ENCODE measurements at places on chromosomes 16 and 17.
A peak's percentile ranks its signal among the peaks of the same experiment; 100 is the strongest.

GRCh38 chr16:67845291-67846062, 1.3 kb upstream of the NUTF2 start:
- DNase-seq, result no peak

- no peak for DNase-seq
Measured at GRCh38 chr17:33809748-33810147, 445.3 kb upstream of the CCL2 start.

DNA sequence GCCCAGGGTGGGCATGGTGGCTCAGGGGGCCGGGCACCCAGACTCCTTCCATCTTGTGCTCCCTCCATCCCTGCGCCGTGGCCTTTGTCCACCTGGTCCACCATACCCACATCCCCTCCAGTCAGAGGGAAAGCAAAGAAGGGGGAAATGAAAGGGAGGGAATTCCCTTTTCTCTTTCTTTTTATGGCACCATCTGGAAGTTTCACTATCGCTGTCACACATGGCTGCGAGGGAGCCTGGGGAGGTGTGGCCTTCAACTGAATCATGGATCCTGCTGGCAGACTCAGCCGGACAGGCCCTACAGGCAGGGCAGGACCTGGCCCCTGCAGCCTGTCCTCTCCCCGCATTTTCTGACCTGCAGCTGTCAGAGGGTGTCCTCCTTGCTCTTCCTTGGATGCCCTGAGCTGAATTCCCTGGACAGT, 6.2 kb downstream of the SLC12A3 start:
- peak; percentile 30 for DNase-seq

DNA sequence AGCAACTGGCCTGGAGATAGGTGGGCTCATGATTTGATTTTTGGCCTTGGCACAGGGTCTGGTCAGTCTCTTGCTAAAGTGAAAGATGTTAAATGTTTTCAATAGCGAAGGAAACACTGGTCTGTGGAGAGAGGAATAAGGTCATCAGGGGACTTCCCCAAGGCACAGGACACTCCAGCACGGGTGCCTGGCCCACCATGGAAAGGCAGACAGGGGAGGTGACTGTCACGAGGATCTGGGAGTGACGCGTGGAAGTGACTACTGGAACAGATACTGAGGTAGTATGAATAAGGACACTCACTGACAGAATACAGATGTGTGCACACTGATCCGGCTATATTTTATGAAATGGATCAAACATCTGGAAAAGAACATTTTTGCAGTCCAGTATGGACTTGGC, 16.7 kb upstream of the ICAM2 start:
- no peak for DNase-seq

DNA sequence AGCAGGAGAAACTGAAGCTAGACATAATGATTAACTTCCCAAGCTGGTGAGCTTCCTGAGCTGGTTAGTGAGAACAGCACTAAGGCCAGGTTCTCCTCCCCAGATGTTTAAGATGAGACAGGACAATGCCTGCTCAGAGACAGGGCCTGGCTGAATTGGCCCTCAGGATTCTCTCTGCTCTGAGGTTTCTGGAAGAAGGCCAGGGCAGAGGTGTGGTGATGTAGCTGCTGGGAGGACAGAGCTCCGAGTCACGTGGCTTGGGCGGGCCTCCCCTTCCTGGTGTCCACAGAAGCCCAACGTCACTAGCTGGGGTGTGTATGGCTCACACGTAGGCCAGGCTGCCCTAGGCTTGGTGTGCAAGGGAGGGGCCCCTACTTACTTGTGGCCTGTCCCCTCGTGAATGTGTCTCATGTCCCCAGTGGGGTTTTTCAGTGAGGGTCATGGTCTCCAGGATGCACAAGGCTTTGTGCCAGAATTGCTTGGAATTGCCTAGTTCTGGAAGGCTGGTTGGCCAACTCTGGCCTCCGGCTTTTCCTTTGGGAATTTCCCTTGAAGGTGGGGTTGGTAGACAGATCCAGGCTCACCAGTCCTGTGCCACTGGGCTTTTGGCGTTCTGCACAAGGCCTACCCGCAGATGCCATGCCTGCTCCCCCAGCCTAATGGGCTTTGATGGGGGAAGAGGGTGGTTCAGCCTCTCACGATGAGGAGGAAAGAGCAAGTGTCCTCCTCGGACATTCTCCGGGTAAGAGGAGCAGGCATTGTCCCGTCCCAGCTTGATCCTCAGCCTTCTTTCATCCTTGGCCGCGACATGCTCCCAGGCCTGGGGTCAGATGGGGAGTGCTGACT, 3.4 kb downstream of the NOD2 start:
- no peak for DNase-seq

DNA sequence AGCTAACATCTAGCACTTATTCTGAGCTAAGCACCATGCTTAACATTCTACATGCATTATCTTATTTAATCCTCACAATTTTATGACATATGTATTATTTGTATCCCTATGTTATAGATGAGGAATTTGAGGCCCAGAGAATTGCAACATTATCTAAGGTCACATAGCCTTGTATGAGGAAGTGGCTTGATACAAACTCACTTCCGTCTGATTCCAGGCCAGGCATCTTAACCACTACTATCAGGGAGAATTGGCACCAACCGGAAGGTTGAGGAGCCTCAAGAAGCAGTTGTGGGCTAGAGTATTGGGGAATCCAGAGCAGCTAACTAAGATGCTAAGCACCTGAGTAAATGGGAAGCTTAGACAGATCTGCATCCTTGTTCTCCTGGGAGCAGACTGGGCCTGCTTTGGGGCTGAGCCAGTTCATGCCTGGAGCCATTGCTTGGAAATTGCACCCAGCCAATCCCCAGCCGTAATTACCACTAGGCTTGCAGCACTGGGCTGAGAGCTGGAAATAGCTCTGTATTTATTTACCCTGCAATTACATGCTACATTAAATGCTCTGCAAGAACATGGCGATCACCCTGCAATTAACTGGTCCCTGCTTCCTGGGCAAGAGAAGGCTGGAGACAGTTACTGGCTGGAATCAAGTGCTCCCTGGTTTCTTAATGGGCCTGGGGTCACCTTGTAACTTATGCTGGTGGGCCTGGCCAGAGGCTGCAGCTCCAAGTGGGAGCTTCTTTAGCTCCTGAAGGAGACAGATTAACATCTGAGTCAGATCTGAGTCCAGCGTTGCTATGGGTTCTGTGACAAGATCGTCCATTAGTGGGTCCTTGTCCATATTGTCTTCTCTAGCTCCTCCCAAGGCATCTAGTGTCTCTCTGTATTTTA, 273.1 kb upstream of the CCL2 start:
- DNase-seq, result no peak

GRCh38 chr17:29962656-29963055, 21.2 kb downstream of the EFCAB5 start:
- DNase-seq, result no peak

DNA sequence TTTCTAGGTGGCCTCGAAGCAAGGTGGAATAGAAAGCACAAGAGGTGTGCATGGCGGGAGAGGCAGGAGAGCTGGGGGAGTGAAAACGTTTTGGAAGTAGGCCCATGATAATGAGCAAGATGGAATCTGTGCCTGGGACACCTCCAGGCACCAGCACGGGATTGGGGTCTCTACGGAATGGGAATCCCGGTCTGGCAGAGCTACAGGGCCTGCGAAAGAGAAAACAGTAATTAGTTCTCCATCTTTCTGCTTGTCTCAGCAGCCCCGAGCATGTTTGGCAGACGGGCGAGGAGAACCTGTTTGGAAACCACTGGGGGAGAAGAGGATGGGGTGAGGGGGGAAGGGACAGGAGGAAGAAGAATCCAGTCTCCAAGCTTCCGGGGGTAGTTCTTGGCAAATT, 258.7 kb downstream of the SOX9 start:
- DNase-seq, result no peak

DNA sequence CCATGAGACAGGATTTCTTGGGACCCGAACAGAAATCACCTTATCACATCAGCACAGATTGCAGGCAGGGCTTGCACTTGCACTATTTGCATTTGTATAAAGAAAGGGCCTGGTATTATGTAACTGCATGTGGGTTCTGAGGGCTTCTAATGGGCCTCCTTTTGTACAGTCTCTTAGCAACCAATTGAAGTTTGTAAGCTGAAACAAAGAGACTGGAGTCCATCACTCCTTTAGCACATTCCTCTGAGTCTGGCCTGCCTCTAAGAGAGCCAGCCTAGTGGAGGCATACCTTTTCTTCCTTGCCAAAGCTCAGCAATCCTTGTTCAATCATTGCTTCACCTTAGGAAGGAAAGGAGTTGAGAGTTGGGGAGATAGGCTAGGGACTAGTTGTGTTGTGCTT, 387.1 kb downstream of the XYLT1 start:
- DNase-seq, result no peak

- DNase-seq, result no peak
Measured at GRCh38 chr16:8611886-8612600, 9.5 kb upstream of the METTL22 start.

GRCh38 chr17:73269329-73269615, 7.6 kb upstream of the CPSF4L start:
- no peak for DNase-seq

DNA sequence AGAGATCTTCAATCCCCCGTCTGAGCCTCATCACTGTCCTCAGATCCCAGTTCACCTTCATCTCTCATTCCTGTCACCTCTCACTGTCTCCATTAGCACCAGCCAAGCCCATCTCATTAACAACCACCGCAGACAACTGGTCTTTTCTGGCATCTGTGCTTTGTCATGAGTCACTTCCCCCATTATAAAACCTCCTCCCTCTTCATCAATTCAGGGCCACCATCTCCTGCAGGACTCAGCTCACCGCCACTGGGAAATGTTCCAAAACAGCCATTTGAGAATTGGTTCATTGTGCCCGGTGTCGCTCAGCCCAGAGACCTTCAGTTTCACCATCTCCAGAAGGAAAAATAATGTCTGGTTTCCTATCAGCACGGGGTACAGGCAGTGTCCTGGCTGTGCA, 56.9 kb upstream of the TEKT3 start:
- no peak for DNase-seq

GRCh38 chr17:72004611-72005331, 116.0 kb upstream of the SOX9 start:
- no peak for DNase-seq

DNA sequence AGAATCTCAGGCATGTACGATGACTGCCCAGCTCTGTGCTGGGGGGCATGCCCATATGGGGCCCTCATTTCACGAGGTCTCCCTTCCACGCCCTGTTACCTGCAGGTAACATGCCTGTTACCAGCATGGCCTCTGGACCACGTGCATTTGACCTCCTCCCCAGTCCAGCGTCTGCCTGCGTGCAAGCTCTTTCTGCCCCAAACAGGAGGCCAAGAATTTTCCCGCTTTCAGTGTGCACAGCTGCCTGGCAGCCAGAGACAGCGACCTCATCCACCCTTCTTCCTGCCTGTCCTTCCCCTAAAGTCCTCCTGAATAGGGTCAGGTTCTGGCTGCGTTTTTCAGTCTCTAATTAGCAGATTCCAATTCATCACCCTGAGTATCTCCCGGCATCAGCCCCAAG, 306.5 kb upstream of the ZFHX3 start:
- no peak for DNase-seq

DNA sequence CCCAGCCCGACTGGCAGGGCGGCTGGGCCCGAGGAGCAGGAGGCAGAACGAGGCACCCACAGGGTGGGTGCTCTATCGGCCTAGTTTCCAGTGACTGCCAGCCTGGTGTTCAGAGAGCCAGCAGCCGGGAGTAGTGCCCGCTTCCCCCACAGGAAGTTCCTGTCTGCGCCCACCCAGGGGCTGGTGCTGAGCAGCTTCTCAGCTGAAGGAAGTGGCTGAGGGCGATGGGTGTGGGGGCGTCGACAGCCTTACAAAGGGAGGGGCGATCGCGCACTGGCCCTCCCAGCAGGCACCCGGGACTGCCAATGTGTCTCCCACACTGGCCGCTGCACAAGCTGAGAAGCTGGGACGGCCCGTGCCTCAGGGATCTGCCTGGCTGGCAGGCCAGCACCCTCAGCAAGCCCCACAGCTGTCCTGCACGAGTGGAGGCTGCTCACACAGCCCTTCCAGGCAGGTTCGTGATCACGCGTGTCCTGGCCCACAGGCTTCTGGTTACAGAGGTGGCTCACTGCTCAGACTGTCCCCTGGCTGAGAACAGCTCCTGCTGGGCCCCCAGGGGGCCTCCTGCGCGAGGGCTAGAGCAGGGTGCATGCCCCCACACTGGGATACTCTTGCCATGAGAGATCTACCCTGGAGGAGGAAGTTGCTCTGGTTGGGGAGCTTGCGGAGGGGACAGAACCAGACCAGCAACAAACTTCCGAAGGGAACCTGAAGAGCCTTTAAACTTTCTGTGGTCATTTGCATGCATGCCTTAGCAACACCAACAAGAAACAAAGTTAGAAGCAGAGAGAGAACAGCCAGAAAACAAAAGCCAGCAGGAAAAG, 2.5 kb downstream of the RNF166 start:
- no peak for DNase-seq

GRCh38 chr16:50437769-50438437, 69.1 kb upstream of the BRD7 start:
- DNase-seq, result no peak

GRCh38 chr17:59027750-59028149, 78.9 kb downstream of the TRIM37 start:
- DNase-seq, result no peak

DNA sequence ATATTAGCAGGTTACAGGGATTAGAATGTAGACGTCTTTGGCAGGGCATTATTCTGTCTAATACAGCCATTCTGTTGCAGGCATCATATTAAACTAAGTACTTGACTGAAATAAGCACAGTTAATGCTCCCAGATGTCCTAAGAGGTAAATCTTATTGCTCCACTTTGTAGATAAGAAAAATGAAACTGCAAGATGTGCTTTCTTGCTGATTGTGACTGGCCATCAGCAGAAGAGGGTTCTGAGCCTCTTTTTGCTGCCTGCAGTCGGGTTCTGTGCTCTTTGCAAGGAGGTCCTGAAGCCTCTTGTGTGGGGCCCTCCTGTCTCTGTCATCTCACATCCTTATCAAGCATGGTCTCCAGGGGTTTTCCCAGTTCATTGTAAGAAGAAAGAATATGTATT, 167.1 kb downstream of the KCNJ2 start:
- DNase-seq, result no peak

GRCh38 chr17:66777689-66778225, 57.2 kb upstream of the CACNG5 start:
- DNase-seq, result no peak

DNA sequence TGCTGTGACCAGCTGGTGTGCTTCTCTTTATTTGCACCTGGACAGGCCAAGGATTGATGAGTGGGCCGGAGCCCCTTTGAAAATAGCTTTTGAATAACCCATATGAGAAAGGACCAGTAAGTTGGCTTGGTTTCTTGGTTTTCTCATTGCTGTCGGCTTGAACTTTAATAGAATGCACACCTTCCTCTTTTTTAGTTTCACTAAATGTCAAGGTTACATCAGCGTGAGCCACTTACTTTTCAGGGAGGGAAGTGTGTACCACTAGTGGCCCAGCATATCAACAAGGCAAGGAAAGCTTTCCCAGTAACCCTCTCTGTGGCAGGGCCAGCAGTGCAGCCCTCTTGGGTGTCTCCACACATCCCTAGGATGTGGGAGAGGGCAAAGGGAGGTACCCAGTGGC, 433.3 kb downstream of the CA10 start:
- no peak for DNase-seq

Measured in HuH-7 (cell line).